GM13977 (cell line): ENCODE measurements at places on chromosomes 3 and 15.
A peak's percentile ranks its signal among the peaks of the same experiment; 100 is the strongest.

- no peak for DNase-seq
Measured at GRCh38 chr3:34782871-34783270, 856.5 kb upstream of the ARPP21 start.

GRCh38 chr15:58724466-58724865, 25.0 kb downstream of the ADAM10 start:
- DNase-seq, result peak; percentile 56

DNA sequence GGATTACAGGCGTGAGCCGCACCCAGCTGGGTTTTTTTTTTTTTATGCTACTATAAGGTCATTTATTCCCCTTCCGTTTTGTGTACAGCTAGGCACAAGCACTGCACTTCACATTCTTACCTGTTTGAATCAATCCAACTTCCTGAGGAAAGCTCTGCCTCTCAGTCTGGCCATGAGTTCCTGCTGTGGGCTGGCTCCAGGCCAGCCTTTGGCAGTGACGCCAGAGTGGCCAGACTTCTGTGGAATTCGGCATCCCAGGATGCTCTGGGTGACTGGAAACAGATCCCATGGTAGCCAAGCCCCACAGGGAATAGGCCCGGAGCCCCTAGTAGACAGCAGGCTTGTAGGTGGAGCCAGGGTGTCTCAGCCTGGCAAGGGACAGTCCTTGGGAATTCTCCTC, 21.5 kb upstream of the TIMP4 start:
- no peak for DNase-seq

GRCh38 chr3:171389491-171389890, 70.7 kb downstream of the TNIK start:
- no peak for DNase-seq

- no peak for DNase-seq
Measured at GRCh38 chr3:112366522-112366921, 33.6 kb downstream of the CD200 start.

DNA sequence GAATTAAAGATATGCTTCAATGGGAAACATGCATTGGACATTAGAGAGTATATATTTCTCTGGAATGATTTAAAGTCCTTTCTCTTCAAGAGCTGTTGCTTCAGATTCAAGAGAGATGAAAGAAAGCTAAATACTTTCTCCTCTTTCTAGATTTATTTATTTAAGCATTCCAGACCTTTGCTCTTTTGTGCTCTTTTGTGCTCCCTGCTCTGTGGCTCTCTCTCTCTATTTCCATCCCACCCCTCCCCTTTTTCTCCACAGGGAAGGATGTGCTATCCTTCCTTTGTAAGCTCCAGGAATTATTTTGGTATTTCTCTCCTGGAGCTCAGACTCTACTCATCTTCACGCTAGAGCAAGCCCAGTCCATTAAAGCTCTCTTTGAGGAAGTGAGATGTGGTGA, 871.9 kb upstream of the GBE1 start:
- DNase-seq, result no peak

DNA sequence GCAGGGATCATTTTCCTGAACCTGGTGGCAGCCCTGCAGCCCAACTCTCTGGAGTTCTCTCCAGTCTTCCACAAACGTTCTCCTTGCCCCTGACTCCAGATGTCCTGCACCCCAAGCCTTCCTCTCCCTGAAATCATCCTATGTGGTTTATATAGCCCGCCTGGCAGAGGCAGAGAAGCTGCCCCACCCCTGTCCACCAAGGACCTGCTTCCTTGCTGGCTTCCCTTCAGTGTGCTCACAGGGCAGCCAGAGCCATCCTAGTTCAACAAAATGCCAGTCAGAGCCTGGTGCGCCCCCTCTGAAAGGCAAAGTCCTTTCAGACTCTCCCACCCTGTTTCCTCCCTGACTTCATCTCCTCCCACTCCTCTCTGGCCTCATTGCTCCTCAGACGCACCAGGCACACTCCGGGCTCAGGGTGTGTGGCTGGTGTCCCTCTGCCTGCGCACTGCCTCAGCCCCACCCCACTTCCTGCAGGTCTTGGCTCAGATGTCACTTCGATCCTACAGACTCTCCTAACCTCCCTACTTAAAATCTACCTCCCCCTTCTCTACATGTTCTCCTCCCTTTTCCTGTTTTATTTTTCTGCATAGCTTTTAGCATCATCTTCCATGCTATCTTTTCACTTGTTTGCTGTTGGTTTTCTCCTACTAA, 5.9 kb downstream of the KBTBD13 start:
- no peak for DNase-seq

DNA sequence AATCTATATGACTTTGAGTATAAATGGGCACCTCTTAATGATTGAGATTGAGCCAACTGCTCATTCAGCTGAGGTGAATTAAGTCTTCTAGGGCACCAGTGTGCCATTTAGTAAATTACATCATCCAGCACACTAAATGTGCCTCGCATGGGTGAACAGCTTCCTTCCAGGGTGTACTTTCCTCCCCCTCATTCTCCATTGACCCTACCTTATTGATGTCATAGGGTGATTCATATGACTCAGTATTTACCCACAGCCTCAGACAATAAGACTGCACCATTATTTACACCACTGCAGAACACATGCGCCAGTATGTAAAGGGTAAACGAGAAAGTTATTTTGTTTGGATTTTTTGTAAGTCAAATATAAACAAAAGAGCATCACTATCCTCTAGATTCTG, 185.2 kb upstream of the ARL6 start:
- DNase-seq, result no peak

DNA sequence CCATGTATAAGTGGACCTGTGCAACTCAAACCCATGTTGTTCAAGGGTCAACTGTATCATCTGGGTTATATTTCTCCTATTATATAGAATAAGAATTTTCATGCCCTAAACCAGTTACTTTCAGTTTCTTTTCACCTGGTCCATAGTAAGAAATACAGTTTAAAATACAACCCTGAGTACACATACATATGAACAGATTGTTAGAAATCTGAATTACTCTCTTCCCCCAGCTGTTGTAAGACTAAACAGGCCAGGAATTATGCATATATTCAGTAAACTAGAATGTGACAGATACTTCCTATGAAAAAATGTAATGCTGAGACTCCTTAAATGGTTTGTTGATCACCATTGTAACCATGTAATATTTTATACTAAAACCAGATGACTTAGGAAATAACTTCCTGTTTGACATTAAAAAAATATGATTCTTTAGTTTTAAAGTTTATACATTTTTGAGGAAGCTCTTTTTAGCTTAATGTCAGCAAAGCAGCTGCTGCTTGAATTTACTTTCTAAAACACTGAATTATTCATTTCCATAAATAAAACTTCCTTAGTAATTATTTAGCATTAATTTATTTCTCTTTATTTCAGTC, 52.5 kb upstream of the ZCWPW2 start:
- DNase-seq, result no peak

DNA sequence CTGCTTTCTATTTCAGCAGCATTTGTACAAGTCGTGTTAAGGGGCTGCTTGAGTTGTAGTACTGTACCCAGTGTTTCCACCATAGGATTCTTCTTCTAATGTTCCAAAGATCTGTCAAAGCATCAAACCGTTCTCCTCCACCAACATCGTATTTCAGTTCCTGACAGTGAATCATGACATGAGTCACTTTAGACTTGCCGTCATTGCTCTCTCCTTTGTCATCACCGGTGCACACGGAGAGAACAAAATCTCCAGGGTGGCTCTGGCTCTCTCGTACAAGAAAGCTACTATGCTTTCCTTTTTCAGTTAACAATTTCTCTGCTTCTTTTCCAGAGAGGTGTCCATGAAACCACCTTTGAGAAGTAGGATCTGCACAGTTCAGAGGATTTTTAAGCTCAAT, 270.9 kb upstream of the CCDC54 start:
- DNase-seq, result no peak

DNA sequence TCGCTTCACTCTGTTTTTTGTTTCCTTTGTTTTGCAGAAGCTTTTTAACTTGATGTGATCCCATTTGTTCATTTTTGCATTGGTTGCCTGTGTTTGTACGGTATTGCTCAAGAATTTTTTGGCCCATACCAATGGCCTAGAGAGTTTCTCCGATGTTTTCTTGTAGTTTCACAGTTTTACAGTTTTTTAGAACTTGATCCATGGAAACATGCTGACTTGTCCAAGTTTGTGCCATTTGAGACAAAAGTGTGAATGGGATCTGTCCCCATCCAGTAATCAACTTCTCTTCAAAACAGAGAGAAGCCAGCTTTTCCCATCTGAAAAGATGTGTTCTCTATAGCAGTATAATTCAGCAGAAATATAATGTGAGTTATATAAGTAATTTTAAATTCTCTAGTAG, 266.5 kb upstream of the LRTM1 start:
- no peak for DNase-seq

DNA sequence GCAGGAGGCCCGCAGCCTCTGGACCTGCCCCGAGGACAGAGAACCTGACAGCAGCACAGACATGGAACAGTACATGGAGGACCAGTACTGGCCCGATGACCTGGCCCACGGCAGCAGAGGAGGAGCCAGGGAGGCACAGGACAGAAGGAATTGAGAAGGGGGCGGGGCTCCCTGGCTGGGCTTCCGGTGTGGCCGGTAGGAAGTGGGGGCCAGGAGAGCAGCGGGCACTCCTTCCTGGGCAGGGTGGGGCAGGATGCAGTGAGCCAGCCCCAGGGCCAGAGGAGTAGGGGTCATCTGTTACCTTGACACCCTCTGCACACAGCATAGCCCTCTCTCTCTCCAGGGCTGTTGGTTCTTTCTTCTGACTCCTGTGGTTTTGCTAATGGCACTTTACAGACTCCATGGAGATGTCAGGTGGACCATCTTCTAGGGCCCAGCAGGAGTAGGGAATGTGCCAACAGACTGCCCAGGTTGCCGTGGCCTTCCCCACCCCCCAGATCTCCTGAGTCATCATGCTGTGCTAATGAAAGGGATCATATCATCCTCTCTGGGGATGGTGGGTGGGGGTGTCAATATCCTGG, 8.6 kb upstream of the ISG20 start:
- DNase-seq, result no peak

DNA sequence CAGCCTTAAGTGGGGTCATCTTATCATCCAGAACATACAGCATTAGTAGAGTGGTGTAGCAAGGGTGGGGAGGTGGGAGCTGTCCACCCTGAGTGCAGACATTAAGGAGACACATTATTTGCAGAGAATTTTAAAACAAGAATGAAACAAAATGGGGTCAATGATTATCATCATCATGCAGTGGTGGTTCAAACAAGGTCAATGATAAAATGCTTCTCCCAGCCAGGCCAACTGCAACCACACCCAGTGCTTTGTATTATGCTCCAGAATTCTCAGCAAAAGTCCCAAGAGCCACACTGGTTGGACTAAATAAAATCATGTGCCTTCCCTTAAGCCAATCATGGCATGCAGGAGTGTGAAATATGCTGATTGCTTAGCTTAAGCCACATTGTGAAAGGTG, 96.7 kb upstream of the FHIT start:
- DNase-seq, result no peak

DNA sequence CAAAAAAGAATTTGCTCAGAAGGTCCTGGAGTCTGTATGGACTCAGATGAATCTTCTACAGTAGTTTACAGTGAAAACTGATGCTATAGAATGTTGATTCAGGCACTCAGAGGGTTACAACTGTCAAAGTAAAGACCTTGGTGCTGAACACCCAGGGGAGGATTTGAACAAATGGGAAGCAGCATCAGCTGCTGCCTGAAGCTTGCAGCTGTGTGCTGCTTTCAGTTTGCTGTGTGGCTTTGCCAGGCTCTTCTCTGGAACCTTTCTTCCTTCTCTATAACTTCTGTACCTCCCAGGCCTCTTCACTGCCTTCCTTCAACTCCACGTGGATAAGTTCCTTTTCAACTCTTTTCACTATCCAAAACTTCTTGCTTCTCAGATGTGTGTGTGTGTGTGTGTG, 214.2 kb downstream of the GRM7 start:
- no peak for DNase-seq

DNA sequence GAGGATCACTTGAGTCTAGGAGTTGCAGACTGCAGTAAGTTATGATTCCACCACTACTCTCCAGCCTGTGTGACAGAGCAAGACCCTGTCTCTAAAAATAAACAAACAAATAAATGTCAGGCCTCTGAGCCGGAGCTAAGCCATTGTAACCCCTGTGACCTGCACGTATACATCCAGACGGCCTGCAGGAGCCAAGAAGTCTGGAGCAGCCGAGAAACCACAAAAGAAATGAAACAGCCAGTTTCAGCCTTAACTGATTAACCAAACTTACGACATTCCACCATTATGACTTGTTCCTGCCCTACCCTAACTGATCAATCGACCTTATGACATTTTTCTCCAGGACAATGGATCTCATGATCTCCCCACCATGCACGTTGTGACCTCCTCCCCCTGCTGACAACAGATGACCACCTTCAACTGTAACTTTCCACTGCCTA, 32.5 kb upstream of the ZKSCAN7 start:
- DNase-seq, result no peak

GRCh38 chr3:152610622-152611021, 224.3 kb upstream of the P2RY1 start:
- DNase-seq, result no peak

- DNase-seq, result no peak
Measured at GRCh38 chr15:63067976-63068743, 25.6 kb downstream of the TPM1 start.

GRCh38 chr15:44584162-44584749, 47.3 kb downstream of the EIF3J start:
- no peak for DNase-seq

GRCh38 chr3:102181175-102181920, 253.5 kb upstream of the ZPLD1 start:
- no peak for DNase-seq
